ENCODE measurements at places on chromosomes 4 and X.

GRCh38 chrX:115499112-115499805 is 61.7 kb upstream of the PLS3 start:
- no peak for DNase-seq
- no peaks in the 10 kb centered on the region for H3K4me1 ChIP-seq
- H3K36me3 ChIP-seq: no peaks in the 10 kb centered on the region
- H3K27me3 ChIP-seq: no peaks in the 10 kb centered on the region
- no peak overlapping the region for H3K27ac ChIP-seq

DNA sequence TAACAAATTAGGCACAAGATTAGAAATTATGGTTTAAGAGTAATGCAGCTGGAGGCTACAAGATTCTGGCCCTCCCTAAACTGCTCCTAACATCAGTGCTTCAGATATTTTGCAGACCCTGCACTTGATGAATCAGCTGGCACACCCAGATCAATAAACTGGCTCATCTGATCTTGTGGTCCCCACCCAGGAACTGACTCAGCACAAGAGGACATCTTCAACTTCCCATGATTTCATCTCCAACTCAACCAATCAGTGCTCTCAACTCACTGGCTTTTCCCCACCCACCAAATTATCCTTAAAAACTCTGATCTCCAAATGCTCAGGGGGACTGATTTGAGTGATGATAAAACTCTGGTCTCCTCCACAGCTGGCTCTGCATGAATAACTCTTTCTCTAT is 21.7 kb upstream of the TMEM33 start:
- H3K27ac ChIP-seq: no peak overlapping the region
- no peak for DNase-seq
- H3K27me3 ChIP-seq: peaks cover 2% of the 10 kb centered on the region
- H3K36me3 ChIP-seq: no peaks in the 10 kb centered on the region
- H3K4me3 ChIP-seq: no peak overlapping the region
- H3K4me1 ChIP-seq: peaks cover 3% of the 10 kb centered on the region

DNA sequence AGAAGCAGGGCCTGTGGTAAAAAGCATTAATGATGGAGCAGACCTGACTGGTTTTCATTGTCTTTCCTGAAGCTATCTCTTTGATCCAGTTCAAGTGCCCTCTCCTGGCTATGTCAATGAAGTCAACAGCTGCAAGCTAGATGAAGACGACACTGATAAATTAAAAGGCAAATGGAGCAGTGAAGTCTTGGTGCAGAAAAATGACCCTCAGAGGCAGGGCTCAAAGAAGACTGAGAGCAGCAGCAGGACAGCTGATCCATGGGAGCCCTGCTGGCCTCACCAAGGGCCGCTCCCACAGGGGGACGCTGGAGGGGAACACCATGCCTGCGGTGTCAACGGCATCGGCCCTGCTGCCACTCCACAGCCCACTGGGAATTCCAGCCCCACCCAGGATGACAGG is 96.2 kb downstream of the RELL1 start:
- H3K36me3 ChIP-seq: no peaks in the 10 kb centered on the region
- H3K27ac ChIP-seq: no peak overlapping the region
- H3K4me1 ChIP-seq: no peaks in the 10 kb centered on the region
- no peak overlapping the region for H3K4me3 ChIP-seq
- no peaks in the 10 kb centered on the region for H3K27me3 ChIP-seq
- DNase-seq: no peak

DNA sequence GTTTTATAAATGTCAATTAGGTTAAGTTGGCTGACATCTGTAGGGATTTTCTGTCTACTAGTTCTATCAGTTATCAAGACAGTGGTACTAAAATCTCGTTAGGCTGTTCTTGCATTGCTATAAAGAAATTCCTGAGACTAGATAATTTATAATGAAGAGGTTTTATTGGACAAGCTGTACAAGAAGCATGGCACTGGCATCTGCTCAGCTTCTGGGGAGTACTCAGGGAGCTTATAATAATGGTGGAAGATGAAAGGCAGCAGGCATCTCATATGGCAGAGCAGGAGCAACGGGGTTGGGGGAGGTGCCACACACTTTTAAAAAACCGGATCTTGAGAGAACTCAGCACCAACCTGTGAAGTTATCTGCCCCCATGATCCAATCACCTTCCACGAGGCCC is 28.2 kb downstream of the CHIC2 start:
- H3K27me3 ChIP-seq: no peaks in the 10 kb centered on the region
- peaks cover 50% of the 10 kb centered on the region for H3K36me3 ChIP-seq
- peaks cover 4% of the 10 kb centered on the region for H3K4me1 ChIP-seq
- H3K27ac ChIP-seq: no peak overlapping the region

GRCh38 chr4:28744066-28744465 is 1883.4 kb downstream of the STIM2 start:
- H3K4me1 ChIP-seq: no peaks in the 10 kb centered on the region
- H3K27me3 ChIP-seq: no peaks in the 10 kb centered on the region
- no peaks in the 10 kb centered on the region for H3K36me3 ChIP-seq
- H3K27ac ChIP-seq: no peak overlapping the region
- DNase-seq: no peak
- no peak overlapping the region for H3K4me3 ChIP-seq

- peaks cover 28% of the 10 kb centered on the region for H3K4me1 ChIP-seq
- H3K36me3 ChIP-seq: peaks cover 5% of the 10 kb centered on the region
- peak overlapping the region; percentile 99 for H3K27ac ChIP-seq
- no peak for DNase-seq
Observed at GRCh38 chrX:40173143-40174000, 75.6 kb upstream of the BCOR start.

DNA sequence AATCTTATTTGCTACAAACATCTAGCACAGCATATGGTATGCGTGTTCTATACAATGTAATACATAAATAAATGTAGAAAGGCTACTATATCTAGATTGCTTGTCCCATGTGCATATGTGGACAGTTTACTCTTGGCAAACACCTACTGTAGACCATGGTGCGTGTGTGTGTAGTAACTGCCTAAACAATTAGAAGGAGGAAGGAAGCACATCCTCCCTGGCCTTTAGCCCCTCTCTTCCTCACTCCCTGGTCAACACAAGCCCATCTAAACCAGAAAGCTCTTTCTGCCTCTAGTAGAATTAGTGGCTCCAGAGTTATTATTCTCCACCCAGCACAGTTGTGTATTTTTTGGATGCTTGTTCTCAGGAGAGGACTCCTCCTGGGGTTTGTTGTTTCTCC is 73.9 kb downstream of the KDR start:
- H3K27ac ChIP-seq: no peak overlapping the region
- H3K4me1 ChIP-seq: no peaks in the 10 kb centered on the region
- no peaks in the 10 kb centered on the region for H3K27me3 ChIP-seq
- DNase-seq: no peak
- H3K4me3 ChIP-seq: no peak overlapping the region
- no peaks in the 10 kb centered on the region for H3K36me3 ChIP-seq

DNA sequence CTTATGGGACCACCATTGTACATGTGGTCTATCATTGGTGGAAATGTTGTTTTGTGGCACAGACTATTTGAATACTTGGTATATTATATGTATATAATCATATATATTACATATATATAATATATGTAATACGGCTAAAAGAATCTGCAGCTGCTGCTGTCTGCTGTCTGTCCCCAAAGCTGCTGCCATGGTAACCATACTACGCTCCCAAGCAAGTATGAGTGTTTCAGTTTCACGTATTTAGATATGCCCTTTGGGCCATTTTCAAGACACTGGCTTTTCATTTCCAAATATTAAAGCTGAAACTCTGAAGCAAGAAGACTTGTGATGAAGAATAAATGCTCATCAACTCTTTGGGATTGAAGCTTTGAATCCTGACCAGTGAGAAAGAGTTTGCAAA is 42.0 kb upstream of the ARSJ start:
- H3K36me3 ChIP-seq: no peaks in the 10 kb centered on the region
- DNase-seq: no peak
- H3K27ac ChIP-seq: no peak overlapping the region
- peaks cover 3% of the 10 kb centered on the region for H3K27me3 ChIP-seq

DNA sequence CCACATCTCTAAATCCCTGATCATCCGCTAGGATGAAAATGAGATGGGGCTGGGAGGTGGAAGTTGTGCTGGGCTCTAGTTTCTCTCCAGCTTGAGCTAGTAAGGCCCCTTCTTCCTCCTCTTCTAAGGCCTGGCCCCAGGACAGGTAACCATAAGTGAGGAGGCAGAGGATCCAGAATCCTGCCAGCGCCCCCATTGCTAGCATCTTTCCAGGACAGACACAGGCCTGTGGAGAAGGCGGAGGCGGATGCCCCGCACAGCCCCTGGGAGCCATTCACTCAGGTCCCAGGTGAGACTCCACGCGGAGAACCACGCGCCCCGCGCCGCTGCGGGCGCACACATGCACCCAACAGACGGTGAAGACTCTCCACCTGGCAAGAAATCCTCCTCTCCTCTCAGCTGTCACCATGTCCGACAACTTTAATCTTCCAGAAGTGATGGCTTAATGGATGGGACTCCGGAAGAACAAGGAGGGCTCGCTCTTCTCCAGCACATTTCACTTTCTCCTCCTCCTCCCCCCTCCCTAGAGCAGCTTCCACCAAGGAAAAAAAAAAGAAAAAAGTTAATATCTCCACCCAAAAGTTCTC is 793 bp downstream of the ARSJ start:
- H3K27me3 ChIP-seq: peaks cover 77% of the 10 kb centered on the region
- H3K4me3 ChIP-seq: peak overlapping the region; percentile 1
- H3K36me3 ChIP-seq: no peaks in the 10 kb centered on the region
- no peak for DNase-seq

DNA sequence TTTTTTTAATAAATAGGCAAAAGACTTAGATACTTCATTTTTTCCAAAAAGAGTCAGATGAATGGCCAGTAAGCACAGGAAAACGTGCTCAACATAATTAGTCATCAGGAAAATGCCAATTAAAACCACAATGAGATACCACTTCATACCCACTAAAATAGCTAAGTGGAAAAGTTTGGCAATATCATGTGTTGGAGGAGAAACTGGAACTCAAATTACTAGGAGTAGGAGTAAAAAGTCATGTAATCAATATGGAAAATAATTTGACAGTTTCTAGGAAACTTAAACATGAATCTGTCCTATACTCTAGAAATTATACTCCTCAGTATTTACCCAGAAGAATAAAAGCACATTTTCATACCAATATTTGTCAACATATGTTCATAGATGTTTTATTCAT is 449.8 kb downstream of the INPP4B start:
- H3K4me1 ChIP-seq: peaks cover 63% of the 10 kb centered on the region
- peak overlapping the region; percentile 68 for H3K4me3 ChIP-seq
- H3K36me3 ChIP-seq: peaks cover 86% of the 10 kb centered on the region

- peaks cover 28% of the 10 kb centered on the region for H3K27me3 ChIP-seq
- peaks cover 27% of the 10 kb centered on the region for H3K4me1 ChIP-seq
- H3K27ac ChIP-seq: no peak overlapping the region
- peak overlapping the region; percentile 86 for H3K4me3 ChIP-seq
- no peak for DNase-seq
Observed at GRCh38 chr4:39636531-39637184, 2.0 kb downstream of the SMIM14 start.

- H3K27me3 ChIP-seq: no peaks in the 10 kb centered on the region
- H3K4me1 ChIP-seq: peaks cover 9% of the 10 kb centered on the region
- no peak overlapping the region for H3K4me3 ChIP-seq
- H3K27ac ChIP-seq: no peak overlapping the region
- peaks cover 74% of the 10 kb centered on the region for H3K36me3 ChIP-seq
Observed at GRCh38 chr4:6607368-6608055, 32.5 kb downstream of the MAN2B2 start.

- peak overlapping the region; percentile 22 for H3K4me3 ChIP-seq
- H3K27me3 ChIP-seq: peaks cover 15% of the 10 kb centered on the region
- H3K36me3 ChIP-seq: no peaks in the 10 kb centered on the region
Observed at GRCh38 chr4:89829470-89830138, 7.4 kb downstream of the SNCA start.

- H3K36me3 ChIP-seq: no peaks in the 10 kb centered on the region
- no peak overlapping the region for H3K4me3 ChIP-seq
- H3K4me1 ChIP-seq: no peaks in the 10 kb centered on the region
- no peaks in the 10 kb centered on the region for H3K27me3 ChIP-seq
- H3K27ac ChIP-seq: no peak overlapping the region
- DNase-seq: no peak
Observed at GRCh38 chrX:50978920-50979682, 68.6 kb downstream of the BMP15 start.

- no peak overlapping the region for H3K4me3 ChIP-seq
- no peak overlapping the region for H3K27ac ChIP-seq
Observed at GRCh38 chr4:48445704-48446103, 37.4 kb upstream of the SLC10A4 start.

DNA sequence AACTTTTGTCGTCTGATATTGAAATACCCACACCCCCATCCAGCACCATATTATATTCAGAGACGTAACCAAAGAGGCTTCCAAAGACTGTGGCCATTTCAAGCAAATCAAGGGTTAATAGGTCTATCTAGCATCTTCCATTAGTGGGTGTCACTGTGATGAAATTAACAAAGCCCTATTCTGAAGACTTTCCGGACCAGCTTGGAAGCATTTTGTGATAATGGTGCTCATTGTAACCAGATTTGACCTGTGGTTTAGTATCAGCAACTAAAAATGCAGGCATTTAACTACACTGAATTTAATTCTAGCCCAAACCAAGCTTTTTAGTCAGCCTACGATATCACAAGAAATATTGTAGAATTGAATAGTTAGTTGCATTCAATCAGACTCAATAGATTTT is 309.7 kb upstream of the TENM3 start:
- no peaks in the 10 kb centered on the region for H3K36me3 ChIP-seq
- no peak overlapping the region for H3K4me3 ChIP-seq
- H3K27me3 ChIP-seq: no peaks in the 10 kb centered on the region
- H3K4me1 ChIP-seq: no peaks in the 10 kb centered on the region
- no peak overlapping the region for H3K27ac ChIP-seq

DNA sequence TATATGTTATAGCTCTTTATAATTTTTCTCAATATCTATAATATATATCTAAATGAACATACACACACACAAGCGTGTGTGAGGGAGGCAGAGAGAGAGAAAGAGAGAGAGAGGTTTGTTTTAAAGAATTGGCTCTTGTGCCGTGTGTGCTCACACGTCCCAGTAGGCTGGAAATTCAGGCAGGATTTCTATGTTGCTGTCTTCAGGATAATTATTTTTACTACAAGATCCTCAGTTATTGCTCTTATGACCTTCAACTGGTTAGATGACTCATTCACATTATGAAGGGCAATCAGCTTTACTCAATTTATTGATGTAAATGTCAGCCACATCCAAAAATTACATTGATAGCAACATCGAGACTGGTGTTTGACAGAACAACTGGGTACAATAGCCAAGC is 1520.7 kb upstream of the PCDH7 start:
- H3K4me3 ChIP-seq: no peak overlapping the region
- DNase-seq: no peak
- no peaks in the 10 kb centered on the region for H3K36me3 ChIP-seq
- no peak overlapping the region for H3K27ac ChIP-seq
- no peaks in the 10 kb centered on the region for H3K4me1 ChIP-seq
- H3K27me3 ChIP-seq: no peaks in the 10 kb centered on the region

DNA sequence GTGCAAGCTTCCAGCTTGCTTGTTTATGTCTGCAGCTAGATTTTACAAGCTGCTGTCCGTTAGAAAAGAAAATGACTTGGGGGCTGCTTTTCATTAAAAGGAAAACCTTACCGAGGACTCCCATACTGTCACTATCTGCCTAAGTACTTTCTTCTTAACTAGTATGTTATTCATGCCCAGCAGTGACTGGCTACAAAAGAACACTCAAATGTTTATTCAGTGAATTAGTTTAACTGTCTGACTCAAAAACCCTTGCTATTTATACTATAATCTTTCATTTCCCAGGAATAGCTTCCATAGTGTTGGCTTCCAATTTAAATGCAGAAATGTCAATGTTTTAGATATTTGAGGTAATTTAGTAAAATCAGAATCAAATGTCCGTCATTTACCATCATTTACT is 164.9 kb downstream of the DTHD1 start:
- no peaks in the 10 kb centered on the region for H3K36me3 ChIP-seq
- no peaks in the 10 kb centered on the region for H3K4me1 ChIP-seq
- no peak overlapping the region for H3K27ac ChIP-seq
- no peaks in the 10 kb centered on the region for H3K27me3 ChIP-seq
- H3K4me3 ChIP-seq: no peak overlapping the region

Data from activated T-helper 2 cell treated with anti-CD3 and anti-CD28 coated beads, Interferon-gamma antibody, Interleukin-2, Interleukin-4, amounts not matched to agents 10 μg/mL and 5 μg/mL and 100 μg/mL, durations not matched to agents 14 hours and 24 hours and 36 hours (primary cell).